Ovary (tissue), 10 donors: ENCODE measurements at places on chromosomes 7 and 10. TPM values are rescaled to one million over a fixed set of nuclear protein-coding genes. Genes with fewer than 3 reads are reported as not detected.

DNA sequence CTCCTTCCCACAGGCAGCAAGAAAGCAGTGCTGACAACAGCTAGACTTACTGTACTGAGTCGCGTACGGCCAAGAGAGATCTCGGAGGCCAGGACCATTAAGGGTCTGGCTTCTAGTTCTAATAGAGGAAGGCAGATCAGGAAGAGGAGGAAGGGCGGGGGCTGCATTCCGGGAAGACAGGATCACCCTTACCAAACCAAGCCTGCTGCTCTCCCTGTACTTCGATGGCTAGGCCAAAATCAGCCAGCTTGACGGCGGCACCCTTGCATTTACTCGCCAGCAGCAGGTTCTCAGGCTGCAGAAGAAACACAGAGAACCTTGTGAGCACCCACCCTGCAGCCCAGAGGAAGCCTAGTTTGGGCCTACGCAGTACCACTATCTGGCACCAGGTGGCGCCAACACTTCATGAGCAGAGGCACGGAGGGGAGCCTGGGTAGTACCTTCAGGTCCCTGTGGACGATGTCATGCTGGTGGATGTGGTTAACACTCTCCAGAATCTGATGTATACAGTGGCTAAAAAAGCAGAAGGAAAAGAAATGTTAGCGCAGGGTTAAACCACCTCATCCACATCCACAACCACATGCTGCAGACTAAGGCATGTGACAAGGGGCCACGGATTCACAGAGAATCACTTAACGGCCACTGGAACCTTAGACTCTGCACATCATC lies 25.4 kb downstream of the CAMK2G start:
- H3K27ac ChIP-seq, result no peak overlapping the region
- no peaks in the 10 kb centered on the region for H3K27me3 ChIP-seq
- no peak overlapping the region for H3K4me3 ChIP-seq
- H3K4me1 ChIP-seq, result peaks cover 1% of the 10 kb centered on the region

DNA sequence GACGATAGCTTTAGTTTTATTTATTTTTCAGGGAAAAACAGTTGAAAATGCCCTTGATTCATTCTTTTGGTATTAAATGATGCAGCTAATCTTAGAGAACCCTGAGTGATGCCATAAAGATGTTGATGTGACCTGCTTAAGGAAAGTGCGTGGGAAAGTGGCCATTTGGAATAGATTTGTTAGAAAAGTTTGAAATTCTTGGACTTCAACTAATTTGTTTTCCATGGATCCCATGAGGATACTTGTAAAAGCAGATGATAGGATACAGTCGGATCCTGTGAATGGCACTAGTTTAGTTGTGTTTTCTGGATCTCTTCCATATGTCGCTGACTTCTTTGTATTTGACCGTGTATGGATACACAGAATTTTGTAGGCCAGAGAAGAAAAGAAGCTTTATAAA lies 69.0 kb downstream of the SEPTIN7 start:
- H3K4me1 ChIP-seq, result peaks cover 4% of the 10 kb centered on the region
- no peak overlapping the region for H3K27ac ChIP-seq
- no peak overlapping the region for H3K4me3 ChIP-seq
- DNase-seq, result no peak
- H3K36me3 ChIP-seq, result no peaks in the 10 kb centered on the region

GRCh38 chr10:92681306-92681834 lies 8.4 kb upstream of the HHEX start:
- no peak overlapping the region for H3K27ac ChIP-seq
- H3K36me3 ChIP-seq, result no peaks in the 10 kb centered on the region
- DNase-seq, result no peak

DNA sequence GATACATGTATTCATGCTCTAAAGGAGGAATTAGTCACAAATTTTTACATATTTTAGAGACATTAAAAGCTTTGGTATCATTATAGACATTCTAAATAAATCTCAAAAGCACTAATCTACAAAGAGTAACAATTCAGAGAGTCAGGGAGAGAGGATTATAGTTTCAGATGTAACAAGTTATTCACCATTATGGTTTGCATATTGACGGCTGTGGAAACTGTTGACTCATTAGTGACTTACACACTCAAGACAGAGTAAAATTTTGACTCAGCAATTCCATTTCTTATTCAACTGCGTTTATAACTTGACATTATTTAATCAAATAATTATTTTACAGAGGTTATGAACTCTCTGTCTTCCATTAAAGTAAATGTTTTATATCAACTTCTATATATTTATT lies 95.4 kb upstream of the SEMA3C start:
- DNase-seq, result no peak
- H3K36me3 ChIP-seq, result no peaks in the 10 kb centered on the region
- no peaks in the 10 kb centered on the region for H3K27me3 ChIP-seq
- H3K4me3 ChIP-seq, result no peak overlapping the region
- H3K27ac ChIP-seq, result no peak overlapping the region

- H3K36me3 ChIP-seq, result no peaks in the 10 kb centered on the region
- peaks cover 5% of the 10 kb centered on the region for H3K4me1 ChIP-seq
- no peak for DNase-seq
- H3K27me3 ChIP-seq, result no peaks in the 10 kb centered on the region
- no peak overlapping the region for H3K27ac ChIP-seq
Observed at GRCh38 chr7:24498439-24498838, 74.8 kb upstream of the PALS2 start.

- no peaks in the 10 kb centered on the region for H3K27me3 ChIP-seq
- H3K27ac ChIP-seq, result no peak overlapping the region
- no peak for DNase-seq
- H3K4me1 ChIP-seq, result no peaks in the 10 kb centered on the region
- no peaks in the 10 kb centered on the region for H3K36me3 ChIP-seq
- no peak overlapping the region for H3K4me3 ChIP-seq
Observed at GRCh38 chr7:108385834-108386422, 70.3 kb downstream of the NRCAM start.

DNA sequence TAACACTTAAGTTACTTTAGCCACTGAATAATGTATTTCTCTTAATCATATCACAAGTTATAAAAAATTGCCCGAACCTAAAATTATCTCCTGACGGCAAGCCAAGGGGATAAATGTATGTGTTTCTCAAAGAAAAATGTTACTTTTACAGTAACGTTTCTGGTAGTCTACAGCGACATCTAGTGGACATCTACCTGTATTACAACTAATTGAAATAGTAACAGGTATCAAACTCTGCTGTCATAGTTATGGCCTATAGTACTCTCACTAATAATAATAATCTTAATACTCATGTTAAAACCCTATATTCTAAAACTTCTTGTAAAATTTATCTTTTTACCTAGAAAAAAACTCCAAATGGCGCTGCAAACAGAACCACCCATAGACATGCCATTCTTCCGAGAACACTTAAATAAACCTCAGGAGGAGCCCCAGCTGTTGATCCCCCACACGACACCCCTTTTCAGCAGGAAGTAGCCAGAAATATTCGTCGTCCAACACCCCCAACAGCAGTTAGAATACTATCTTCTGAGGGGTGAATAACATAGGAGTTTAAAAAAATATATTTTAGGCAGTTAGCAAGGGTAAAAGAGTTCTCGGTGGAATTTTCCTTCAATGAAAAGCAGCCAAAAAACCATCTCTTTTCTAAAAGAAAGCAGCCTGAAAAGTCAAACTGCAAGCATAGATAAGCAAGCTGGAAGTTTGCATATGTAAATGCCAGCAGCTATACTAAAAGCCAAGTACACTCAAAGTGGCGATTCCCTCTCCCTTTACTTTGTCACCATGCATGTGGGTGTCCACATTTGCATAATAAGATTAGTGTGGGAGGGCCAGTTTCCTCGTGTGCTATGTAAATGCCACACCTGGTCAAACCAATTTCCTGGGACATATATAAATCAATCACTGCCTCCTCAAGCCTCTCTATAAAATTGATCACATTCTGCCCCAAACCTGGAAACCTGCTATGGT lies 40.5 kb upstream of the ZNF107 start:
- H3K27ac ChIP-seq, result no peak overlapping the region
- H3K4me3 ChIP-seq, result no peak overlapping the region
- no peaks in the 10 kb centered on the region for H3K27me3 ChIP-seq
- no peaks in the 10 kb centered on the region for H3K36me3 ChIP-seq
- H3K4me1 ChIP-seq, result no peaks in the 10 kb centered on the region
- no peak for DNase-seq

GRCh38 chr10:36187380-36188079 lies 545.4 kb upstream of the FZD8 start:
- no peak overlapping the region for H3K27ac ChIP-seq
- no peak for DNase-seq
- H3K4me1 ChIP-seq, result no peaks in the 10 kb centered on the region
- no peaks in the 10 kb centered on the region for H3K27me3 ChIP-seq
- no peak overlapping the region for H3K4me3 ChIP-seq

DNA sequence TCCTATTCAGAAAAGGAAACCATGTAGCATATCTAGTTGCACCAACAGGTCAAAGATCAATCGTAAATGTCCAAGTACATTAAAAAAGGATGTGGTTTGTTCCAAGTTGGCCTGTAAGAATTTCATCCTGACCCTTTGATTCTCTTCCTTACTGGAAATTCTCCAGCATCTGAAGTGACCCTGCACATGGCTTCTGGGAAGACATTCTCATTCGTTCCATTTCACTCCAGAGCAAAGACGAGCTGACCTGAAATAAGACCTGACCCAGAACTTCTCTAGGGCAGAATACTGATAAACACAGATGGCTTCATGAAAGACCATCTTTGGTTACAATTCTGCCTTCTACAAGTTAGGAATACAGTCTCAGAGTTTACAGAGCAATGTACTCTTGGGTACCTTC lies 39.8 kb downstream of the ASB4 start:
- no peak overlapping the region for H3K4me3 ChIP-seq
- no peaks in the 10 kb centered on the region for H3K27me3 ChIP-seq
- no peak overlapping the region for H3K27ac ChIP-seq
- DNase-seq, result no peak

DNA sequence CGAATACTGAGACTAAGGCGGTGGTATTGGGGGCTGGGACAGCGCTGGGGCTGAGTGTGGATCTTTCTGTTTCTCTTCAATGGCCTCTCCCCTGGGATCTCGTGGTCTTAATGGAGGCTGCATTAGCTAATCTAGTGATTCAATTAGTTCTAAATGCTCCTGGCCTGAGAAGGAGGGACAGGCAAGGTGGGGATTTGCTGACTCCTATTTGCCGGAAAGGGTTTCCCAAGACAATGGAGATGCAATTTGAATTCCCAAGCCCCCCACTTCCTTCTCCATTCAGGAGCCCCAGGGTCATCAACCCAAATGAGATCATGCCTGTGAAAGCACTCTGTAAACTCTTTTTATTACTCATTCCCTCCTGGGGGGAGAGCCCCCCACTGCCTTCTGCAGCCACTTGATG lies 111.7 kb upstream of the PLXNA4 start:
- H3K4me1 ChIP-seq, result no peaks in the 10 kb centered on the region
- H3K36me3 ChIP-seq, result no peaks in the 10 kb centered on the region
- no peak for DNase-seq
- no peak overlapping the region for H3K4me3 ChIP-seq
- no peak overlapping the region for H3K27ac ChIP-seq

The NANOS1 gene
- total RNA-seq, result 1.4 TPM

The AKR1D1 gene
- not detected for total RNA-seq

The DGKI gene
- 0.11 TPM for total RNA-seq

The FGFBP3 gene
- total RNA-seq, result 1.4 TPM

The TMEM229A gene
- 0.66 TPM for total RNA-seq

The KLF14 gene
- not detected for total RNA-seq
